Left hindlimb (tissue), 1 donor: ENCODE measurements at places on chromosomes 5 and 9.
A peak's percentile ranks its signal among the peaks of the same experiment; 100 is the strongest.

DNA sequence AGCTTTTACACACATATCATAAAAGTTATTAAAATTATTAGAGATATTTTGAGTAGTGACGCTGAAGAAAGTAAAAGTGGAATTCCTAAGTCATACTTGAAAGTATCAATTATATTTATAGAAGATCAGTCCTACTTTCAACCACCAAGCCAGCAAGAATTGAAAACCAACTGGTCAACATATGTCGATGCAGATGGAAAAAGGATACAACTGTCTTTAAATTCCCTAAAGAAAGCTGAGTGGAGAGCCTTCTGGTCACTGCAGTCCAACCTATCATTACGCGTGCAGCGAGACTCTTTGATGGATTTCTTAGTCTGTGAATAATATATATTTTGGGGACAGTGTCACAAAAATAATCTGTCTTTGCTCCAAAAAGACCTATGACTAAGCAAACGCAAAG, 15.3 kb downstream of the MEF2C start:
- no peak for DNase-seq

GRCh38 chr9:107863396-107863795, 373.8 kb upstream of the KLF4 start:
- no peak for DNase-seq

- no peak for DNase-seq
Measured at GRCh38 chr5:131986161-131986912, 25.1 kb downstream of the ACSL6 start.

GRCh38 chr5:68504306-68504705, 288.8 kb downstream of the PIK3R1 start:
- no peak for DNase-seq

DNA sequence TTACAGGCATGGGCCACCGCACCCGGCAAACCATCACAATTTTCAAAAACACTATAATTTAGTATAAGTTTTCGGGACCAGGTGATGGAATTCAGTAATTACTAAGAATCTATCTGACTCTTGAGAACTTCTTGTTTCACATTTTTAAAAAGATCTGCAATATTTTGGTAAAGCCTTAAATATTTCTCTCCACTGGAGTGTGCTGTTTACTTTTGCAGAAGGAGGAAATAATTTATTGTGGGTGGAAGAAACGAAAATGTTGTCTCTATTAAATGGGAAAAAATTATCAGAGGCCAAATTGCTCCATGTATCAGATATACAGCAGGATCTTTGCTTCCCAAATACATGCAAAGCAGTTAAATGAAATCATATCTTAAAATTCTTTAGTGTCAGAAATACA, 566.8 kb upstream of the CYLC2 start:
- no peak for DNase-seq

GRCh38 chr9:13228431-13228830, 51.1 kb downstream of the MPDZ start:
- DNase-seq: no peak

DNA sequence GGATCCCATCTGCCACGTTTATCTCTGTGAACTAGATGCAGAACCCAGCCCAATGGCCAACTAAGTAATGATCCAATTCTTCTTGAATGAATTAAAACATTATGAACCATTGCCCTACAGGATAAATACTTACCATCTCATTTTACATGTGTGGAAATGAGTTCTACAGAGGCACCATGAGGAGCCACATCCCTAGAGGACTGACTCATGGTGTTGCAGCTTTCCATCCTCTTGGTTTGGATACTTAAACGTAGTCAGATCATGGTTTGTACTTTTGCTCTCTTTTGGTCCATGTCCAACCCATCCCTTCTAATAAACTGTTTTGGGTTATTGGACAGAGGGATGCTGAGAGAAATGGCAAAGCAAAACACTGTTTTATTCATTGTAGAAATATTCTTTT, 484.8 kb downstream of the EBF1 start:
- DNase-seq: no peak

DNA sequence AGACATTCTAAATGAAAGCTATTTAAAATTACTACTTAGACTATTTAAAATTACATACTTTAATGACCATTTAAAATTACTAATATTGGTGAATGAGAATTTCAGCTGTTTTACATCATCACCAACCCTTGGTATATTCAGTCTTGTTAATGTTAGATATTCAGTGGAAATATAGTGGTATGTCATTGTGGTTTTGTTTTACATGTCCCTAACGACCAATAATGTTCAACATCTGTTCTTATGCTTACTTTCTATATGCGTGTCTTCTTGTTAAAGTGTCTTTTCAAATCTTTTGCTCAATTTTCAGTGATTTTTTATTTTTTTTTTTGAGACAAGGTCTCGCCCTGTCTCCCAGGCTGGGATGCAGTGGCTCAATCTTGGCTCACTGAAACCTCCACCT, 279.3 kb upstream of the TARS1 start:
- no peak for DNase-seq

DNA sequence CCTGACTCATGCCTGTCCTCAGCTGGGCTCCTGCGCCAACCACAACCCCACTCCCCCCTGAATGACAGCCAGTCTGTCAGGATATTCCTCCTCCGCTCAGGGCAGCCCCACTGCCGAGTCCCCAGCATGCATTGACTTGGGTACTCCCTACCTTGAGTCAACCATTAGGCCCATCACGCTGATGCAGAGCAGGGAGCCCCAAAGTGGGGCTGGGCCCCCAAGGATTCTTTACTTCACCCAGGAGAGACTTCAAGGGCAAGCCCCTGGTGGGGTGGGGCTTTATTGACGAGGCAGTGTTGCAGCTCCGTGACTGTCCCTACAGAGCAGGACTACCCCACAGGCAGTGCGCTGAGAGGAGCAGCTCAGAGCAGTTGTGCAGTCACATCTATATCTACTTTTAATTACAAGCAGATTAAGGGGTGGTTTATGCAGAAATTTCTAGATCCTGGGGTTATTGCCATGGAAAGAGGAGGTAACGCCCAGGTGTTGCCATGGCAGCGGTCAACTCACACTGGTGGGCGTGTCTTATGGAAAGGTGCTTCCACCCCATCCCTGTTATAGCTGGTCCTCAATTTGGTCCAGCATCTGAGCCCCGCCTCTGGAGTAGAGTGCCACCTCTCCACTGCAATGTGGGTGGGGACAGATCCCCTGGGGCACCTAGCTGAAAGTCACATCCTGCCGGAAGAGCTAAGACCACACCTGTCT, 32.1 kb upstream of the FCN1 start:
- no peak for DNase-seq

DNA sequence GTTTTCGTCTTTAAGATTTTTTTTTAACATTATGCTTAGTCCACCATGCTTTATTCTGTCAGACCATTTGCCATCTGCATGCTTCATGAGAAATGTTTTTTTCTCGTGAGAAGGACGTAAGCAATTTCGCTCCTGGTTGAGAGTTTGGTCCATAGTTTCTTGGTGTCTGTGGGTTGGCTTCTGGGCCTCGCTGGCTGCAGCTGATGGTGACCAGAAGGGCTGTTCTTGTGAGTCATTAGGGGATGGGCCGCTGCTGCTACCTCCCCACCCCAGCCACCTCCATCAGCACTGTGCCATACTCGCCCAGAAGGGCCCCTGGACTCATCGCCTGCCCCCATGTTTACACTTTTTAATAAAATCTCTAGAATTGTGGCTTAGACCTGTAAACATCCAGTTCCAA, 11.4 kb downstream of the SYK start:
- no peak for DNase-seq

GRCh38 chr9:123834889-123835562, 94.9 kb downstream of the DENND1A start:
- no peak for DNase-seq

DNA sequence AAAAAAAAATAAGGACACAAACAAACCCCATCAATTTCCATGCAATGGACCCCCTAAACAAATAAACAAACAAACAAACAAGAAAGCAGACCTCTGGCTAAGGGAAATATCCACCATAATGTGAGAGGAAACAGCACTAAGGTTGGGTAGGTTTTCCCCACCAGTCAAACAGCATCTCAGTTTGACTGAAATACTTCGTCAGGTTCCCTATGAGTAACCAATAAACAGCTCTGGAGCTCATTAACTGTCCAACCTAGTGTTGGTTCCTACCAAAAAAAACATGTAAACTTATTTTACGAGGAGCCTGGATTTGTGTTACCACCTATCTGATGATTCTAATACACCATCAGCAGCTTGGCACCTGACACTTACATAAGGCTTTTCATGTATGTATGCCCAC, 198.5 kb upstream of the TARS1 start:
- no peak for DNase-seq

- no peak for DNase-seq
Measured at GRCh38 chr9:107744873-107745272, 255.3 kb upstream of the KLF4 start.

DNA sequence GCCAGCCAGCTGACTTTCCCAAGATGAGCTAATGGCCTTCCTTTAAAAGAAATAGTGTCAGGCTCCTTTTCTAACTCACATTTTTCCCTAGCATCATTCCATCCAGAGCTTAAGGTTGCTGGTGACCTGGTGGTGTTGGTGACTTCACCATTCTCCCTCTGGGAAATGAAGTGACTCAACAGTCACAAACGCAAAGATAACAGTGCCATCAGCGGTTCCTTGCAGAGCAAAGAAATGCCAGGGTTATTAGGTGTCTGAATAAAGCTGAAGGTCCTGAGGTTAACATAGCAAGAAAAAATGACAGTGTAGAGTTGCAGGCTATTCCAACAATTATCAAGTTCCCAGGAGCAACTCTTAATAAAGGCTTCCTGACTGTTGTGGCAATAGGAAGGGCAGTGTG, 111.8 kb upstream of the SLC44A1 start:
- DNase-seq: no peak

GRCh38 chr5:19018822-19019221, 969.2 kb downstream of the CDH18 start:
- DNase-seq: no peak

DNA sequence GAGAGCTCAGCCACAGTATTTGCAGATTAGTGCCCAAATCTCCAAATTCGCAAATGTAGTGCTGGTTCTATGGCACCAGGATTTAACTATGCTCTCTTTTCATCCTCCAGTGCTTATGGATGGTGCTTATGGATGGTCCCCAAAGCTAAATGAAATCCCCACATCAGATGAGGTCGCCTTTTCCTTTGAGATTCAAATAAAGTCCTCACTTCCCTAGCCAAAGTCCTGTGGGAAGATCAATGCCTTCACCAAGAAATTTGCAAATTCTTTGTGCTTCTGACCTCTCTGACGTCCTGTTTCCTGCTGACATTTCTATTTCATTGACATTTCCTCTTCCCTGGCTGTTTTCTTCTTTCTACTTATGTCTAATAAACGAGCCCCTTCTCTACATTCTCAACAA, 1077.0 kb upstream of the C9orf72 start:
- no peak for DNase-seq

- DNase-seq: no peak
Measured at GRCh38 chr9:129879103-129879699, 43.9 kb downstream of the USP20 start.

DNA sequence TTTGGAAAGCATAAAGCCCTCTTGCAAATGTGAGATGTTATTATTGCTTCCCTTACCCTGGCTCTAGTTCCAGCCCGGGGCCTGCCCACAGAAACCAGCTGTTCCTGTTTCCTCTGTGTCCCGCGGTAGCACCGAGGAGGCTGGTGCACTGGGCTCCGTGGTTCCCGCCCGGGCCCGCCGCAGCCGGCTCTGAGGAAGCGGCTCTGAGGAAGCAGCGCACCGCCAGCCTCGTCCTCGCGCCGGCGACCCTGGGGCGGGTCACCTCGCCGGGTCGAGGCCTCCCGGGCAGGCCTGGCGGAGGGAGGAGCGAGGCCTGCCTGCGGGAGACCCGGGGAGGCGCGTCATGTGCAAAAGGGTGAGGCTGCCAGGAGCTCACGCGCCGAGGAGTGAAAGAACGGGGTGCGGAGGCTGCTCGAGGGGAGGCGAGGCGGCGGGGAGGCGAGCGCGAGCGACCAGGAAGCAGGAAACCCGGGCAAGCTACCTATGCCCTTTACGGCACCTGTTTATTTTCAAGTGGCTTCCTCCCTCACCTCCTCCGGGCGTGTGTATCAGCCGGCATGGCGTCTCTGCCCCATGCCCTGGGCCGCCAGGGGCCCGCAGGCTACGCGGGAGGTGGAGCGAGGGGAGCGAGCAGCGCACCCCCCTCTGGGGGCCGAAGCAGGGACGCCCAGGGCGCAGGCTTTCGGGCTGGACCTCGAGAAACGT, 61.3 kb upstream of the MEGF10 start:
- DNase-seq: peak; percentile 75

DNA sequence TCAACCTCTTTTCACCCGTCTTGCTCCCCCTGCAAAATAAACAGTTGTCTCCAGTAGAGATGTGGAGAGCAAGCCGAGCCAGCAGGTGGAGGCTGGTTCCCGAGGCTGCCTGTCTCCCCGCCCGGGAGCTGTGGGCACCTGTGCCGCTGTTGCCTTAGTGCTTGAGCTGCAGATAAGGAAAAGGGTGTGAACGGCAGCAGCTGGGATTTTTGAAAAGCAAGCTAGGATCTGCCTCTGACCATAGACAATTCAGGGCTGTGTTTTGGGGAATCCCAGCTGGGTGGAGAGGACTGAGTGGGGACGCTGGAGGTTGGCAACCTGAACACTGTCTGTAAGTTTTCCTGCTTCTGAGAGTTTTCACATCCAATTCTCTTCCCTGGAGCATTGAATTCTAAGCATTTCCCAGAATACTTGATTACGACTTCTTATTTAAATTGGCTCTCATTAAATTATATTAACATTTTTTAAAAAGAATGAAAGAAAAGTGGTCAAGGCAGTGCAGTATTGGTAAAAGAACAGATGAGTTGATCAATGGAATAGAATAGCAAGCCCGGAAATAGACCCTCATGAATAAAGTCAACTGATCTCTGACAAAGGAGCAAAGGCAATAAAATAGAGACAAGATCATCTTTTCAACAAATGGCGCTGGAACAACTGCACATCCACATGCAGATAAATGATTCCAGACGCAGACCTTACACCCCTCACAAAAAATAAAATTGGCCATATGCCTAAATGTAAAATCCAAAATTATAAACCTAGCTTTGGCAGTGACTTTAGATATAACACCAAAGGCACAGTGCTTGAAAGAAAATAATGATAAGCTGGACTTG, 9.7 kb downstream of the WNK2 start:
- no peak for DNase-seq

GRCh38 chr5:102815540-102816332, 60.6 kb downstream of the PAM start:
- no peak for DNase-seq

- no peak for DNase-seq
Measured at GRCh38 chr9:87546704-87547103, 49.0 kb downstream of the DAPK1 start.

- no peak for DNase-seq
Measured at GRCh38 chr5:129074903-129075302, 19.6 kb upstream of the ISOC1 start.

- no peak for DNase-seq
Measured at GRCh38 chr9:93200989-93201334, 17.0 kb downstream of the WNK2 start.

- no peak for DNase-seq
Measured at GRCh38 chr5:2991884-2992283, 240.4 kb upstream of the IRX2 start.

GRCh38 chr9:31253800-31254762, 1130.4 kb upstream of the ACO1 start:
- no peak for DNase-seq

DNA sequence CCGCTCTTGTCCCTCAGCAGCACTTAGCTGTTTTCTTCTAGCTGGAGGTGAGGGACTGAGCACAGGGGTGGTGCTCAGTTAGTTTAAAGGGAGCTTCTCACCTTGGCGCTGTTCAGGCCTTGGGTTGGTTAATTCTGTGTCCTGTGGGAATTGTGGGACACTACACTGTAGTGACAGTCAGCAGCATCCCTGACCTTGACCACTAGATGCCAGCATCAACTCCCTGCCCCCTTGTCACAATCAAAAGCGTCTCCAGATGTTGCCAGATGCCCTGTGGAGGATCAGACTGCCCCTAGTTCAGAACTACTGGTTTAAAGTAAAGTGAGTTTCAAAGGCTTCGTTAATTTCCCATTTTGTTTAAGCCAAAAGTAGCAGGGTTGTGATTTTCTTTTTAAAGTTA, 65.5 kb upstream of the DMRT3 start:
- no peak for DNase-seq
